Neural crest cell (in vitro differentiated cells): ENCODE measurements at places on chromosomes 3 and 15. TPM values are rescaled to one million over a fixed set of nuclear protein-coding genes. Genes with fewer than 3 reads are reported as not detected.

DNA sequence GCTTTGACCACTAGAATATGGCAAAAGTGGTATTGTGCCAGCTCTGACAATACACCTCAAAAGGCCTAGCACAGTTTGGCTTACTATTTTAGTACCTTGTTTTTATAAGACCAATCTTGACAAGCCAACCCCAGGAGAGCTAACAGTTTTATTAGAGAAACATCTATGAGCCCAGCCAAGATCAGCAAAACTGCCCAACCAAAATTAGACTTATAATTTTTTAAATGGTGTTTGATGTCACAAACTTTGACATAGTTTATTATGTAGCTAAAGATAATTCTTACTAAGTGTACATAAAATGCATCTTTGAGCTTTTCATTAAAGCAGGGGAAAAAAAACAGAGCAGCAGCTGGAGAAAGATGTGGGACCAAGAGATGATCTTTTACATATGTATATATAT is 537.5 kb downstream of the ZPLD1 start:
- H3K4me3 ChIP-seq: no peak overlapping the region
- H3K27ac ChIP-seq: no peak overlapping the region
- no peaks in the 10 kb centered on the region for H3K4me1 ChIP-seq
- no peak for DNase-seq

DNA sequence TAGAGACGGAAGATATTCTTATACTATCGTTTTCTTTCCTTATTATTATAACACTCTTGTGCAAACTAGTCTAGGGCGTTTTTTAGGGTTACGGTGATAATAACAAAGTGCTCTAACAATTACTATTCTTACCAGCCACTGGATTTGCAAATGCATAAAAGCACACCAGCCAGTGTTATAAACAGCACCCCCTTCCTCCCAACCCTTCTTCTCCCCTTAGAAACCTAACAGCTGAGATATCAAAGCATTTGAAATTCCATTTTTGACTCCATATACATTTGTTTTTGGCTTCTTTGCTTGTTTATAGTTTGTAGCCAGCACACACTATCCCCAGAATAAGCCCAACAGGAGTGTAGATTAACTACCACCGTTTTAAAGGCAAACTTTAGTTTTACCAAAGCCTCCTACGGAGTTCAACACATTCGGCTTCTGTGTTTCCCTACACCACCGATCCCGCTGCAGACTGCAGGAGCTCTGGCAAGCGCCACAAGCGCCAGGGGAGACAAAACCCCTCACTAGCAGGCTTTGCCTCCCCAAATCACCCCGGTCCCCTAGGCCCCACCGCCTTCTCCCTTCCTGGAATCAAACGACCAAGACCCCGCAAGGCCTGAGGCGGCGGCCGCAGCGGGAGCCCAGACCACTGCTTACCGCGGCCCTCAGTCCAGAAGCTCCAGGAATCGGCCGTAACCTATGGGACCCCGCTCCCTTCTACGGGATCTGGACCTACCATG is 461 bp downstream of the COPB2 start:
- DNase-seq: no peak
- H3K36me3 ChIP-seq: no peaks in the 10 kb centered on the region
- peaks cover 47% of the 10 kb centered on the region for H3K4me1 ChIP-seq
- peak overlapping the region; percentile 98 for H3K4me3 ChIP-seq
- no peaks in the 10 kb centered on the region for H3K27me3 ChIP-seq

Gene TIGIT
- total RNA-seq: not detected in 2 replicates

DNA sequence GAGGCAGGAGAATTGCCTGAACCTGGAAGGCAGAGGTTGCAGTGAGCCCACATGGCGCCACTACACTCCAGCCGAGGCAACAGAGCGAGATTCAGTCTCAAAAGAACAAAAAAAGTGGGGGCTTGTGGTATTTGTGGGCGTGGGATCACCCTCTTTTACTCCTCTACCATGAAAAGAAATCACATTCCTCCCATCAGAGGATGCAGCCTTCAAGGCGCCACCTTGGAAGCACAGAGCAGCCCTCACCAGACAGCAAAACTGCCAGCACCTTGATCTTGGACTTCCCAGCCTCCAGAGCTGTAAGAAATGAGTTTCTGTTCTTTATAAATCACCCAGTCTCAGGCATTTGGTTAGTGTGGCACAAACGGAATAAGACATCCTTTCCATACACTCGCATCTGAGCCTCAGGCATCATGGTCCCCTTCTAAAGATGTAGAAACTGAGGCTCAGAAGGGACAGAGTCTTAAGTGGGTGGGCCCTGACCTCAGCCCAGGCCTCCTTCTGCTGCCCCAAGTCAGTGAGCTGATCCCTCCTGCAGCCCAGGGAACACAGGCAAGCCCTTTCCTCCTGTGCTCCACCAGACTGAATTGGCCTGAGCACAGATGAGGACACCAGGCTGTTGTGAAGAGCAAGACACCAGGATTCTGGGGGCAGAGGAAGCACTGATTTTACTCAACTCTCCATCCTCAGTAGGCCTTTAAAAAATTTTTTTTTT is 201.7 kb upstream of the LINGO1 start:
- DNase-seq: no peak
- peaks cover 25% of the 10 kb centered on the region for H3K4me1 ChIP-seq
- no peak overlapping the region for H3K4me3 ChIP-seq
- no peaks in the 10 kb centered on the region for H3K27me3 ChIP-seq

GRCh38 chr3:191641789-191642188 is 180.8 kb downstream of the PYDC2 start:
- no peak for DNase-seq
- no peaks in the 10 kb centered on the region for H3K36me3 ChIP-seq
- no peaks in the 10 kb centered on the region for H3K27me3 ChIP-seq
- no peaks in the 10 kb centered on the region for H3K4me1 ChIP-seq
- no peak overlapping the region for H3K4me3 ChIP-seq
- no peak overlapping the region for H3K27ac ChIP-seq

Gene PPIP5K1
- total RNA-seq: 33.1 and 37.9 TPM in 2 replicates

Gene ATP13A5
- total RNA-seq: not detected in 2 replicates

Gene DISP2
- 2.0 and 3.1 TPM in 2 replicates for total RNA-seq

GRCh38 chr3:72463083-72463482 is 385.2 kb downstream of the SHQ1 start:
- no peak overlapping the region for H3K4me3 ChIP-seq
- no peak for DNase-seq
- no peak overlapping the region for H3K27ac ChIP-seq
- peaks cover 23% of the 10 kb centered on the region for H3K27me3 ChIP-seq

Gene ISLR2
- 9.6 and 10.9 TPM in 2 replicates for total RNA-seq

DNA sequence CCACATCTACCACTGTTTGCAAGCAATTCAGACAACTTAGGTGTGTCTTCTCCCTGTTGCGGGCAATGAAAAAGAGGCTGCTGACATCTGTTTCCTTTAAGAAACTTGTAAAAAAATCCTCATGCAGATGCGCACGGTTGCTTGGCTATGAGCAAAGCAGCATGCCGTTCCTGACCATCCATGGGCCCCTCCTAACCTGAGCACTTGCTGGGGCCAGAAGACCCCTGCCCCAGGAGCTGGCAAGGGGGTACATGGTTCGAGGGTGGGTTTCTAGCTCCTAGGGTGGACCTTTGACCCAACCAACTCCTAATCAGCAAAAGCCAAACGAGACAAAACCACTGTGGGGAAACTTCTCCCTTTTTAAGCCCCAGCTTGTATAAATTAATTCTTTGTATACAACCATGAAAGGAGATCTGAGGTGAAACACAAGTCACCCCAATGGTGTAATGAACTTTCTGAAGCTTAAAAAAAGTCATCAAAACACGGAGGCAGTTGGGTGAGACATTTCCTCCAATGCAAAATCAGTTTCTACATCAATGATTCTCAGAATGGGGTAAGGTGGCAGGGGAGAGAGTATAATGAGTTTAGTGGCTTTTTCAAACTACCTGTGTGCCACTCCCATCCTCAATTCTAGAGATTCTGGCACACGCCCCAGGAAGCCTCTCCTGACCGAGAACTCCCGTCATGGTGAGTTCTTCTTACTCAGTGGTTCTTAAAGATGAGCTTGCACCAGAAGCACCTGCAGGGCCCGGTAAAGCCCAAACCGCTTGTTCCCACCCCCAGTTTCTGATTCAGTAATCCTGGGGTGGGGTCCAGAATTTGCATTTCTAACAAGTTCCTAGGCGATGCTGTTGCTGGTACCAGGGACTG is 44.1 kb downstream of the CPN2 start:
- H3K27me3 ChIP-seq: peaks cover 66% of the 10 kb centered on the region
- no peaks in the 10 kb centered on the region for H3K36me3 ChIP-seq
- no peak overlapping the region for H3K27ac ChIP-seq
- no peak for DNase-seq

DNA sequence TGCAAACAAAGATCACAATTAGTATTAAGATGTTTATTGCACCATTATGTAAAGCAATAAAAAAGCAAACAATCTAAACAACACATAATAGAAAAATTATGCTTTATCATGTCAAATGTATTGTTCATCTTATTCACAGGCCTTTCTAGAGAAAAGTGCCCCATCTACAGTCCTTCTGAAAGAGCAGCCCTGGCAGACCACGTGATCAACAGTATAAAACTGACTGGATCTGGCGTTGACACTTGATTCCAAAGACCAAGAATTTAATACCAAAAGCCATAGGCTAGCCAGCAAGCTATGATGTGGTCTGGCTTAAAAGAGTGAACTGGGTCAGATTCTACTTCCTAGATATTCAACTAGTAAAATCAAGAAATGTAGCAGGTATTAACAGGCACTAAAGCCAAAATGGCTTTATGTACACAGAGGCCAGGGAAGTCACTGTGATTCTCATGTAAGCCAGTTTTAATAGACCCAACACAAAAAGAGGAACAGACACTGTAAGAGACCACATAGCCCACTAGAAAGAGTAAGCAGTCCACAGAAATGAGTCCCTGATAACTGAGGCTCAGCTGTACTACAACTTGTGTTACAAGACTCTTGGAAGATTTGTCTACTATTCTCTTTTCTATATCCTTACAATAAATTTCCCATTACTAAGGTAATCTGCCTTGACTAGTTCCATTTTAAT is 32.5 kb downstream of the DMXL2 start:
- H3K36me3 ChIP-seq: peaks cover 57% of the 10 kb centered on the region
- H3K27ac ChIP-seq: no peak overlapping the region
- no peak for DNase-seq
- no peak overlapping the region for H3K4me3 ChIP-seq
- no peaks in the 10 kb centered on the region for H3K27me3 ChIP-seq

DNA sequence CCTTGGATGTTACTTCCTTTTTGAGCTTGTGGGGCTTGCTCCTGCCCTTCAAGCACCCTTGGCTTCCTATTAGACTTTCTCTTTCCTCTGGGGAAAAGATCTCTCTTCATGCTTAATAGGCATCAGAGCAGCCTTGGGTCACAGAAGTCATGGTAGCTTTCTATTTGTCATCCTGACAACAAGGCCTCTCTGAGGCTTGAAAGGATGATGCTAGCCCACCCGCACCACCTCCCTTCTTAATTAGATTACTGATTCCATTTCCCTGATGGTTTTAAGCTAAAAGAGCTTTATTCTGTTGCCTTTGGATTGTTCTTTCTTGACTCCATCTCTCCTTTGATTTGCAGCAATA is 435.5 kb upstream of the TPM1 start:
- no peaks in the 10 kb centered on the region for H3K27me3 ChIP-seq
- no peaks in the 10 kb centered on the region for H3K36me3 ChIP-seq
- H3K4me3 ChIP-seq: no peak overlapping the region
- no peak for DNase-seq

DNA sequence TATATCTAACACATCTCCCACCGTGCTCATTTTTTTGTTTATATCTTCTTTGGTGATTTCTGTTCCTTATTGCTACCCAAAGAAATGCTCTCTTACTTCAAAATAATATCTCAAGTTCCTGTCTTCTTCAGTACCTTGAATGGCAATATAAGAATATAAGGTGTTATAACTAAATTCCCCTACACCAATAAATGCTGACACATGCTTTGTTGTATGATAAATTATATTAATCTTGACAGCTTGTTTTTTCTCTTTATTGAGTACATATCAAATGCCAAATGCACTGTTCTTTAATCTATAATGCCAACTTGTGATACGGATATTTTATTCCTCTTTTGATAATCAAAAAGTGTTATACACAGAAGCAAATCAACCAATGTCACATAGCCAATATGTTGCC is 540.3 kb downstream of the PYDC2 start:
- no peak overlapping the region for H3K4me3 ChIP-seq
- H3K4me1 ChIP-seq: peaks cover 4% of the 10 kb centered on the region
- H3K27me3 ChIP-seq: no peaks in the 10 kb centered on the region
- DNase-seq: no peak

Gene CLDN18
- total RNA-seq: not detected in 2 replicates

GRCh38 chr15:70443486-70444273 is 319.7 kb downstream of the UACA start:
- no peak overlapping the region for H3K4me3 ChIP-seq
- H3K4me1 ChIP-seq: no peaks in the 10 kb centered on the region
- H3K27me3 ChIP-seq: peaks cover 21% of the 10 kb centered on the region

Gene RBP2
- total RNA-seq: not detected in 2 replicates

Gene CIDEC
- not detected in 2 replicates for total RNA-seq

Gene SAMD7
- total RNA-seq: not detected in 2 replicates

DNA sequence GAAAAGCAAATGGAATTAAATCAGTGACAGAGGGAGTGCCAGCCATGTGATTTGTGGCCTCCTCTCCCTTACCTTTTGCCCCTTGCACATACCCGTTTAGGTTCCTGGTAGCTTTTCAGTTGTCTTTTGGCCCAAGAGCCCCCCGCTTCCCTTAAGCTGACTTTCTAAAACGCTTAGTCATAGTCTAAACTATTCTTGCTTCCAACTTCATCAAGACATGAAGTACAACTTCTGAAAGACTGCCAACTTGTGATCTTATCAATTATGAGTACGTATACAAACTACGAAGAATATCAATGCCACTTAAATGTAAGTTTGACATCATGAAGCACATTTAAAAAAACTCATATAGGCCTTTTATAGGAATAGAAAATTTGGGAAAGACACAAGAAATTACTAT is 61.9 kb downstream of the EIF3J start:
- DNase-seq: no peak
- H3K4me1 ChIP-seq: no peaks in the 10 kb centered on the region
- no peak overlapping the region for H3K4me3 ChIP-seq
- H3K27me3 ChIP-seq: no peaks in the 10 kb centered on the region
- peaks cover 14% of the 10 kb centered on the region for H3K36me3 ChIP-seq

Gene CHRD
- 3.2 and 4.0 TPM in 2 replicates for total RNA-seq

- H3K36me3 ChIP-seq: peaks cover 8% of the 10 kb centered on the region
- H3K4me3 ChIP-seq: no peak overlapping the region
These were observed 928.7 kb downstream of the DIPK2A start for GRCh38 chr3:144900366-144900765.

- DNase-seq: no peak
- H3K27ac ChIP-seq: no peak overlapping the region
- H3K27me3 ChIP-seq: no peaks in the 10 kb centered on the region
- H3K4me1 ChIP-seq: peaks cover 21% of the 10 kb centered on the region
- no peaks in the 10 kb centered on the region for H3K36me3 ChIP-seq
These were observed 4.0 kb downstream of the CCDC9B start for GRCh38 chr15:40336744-40337122.

DNA sequence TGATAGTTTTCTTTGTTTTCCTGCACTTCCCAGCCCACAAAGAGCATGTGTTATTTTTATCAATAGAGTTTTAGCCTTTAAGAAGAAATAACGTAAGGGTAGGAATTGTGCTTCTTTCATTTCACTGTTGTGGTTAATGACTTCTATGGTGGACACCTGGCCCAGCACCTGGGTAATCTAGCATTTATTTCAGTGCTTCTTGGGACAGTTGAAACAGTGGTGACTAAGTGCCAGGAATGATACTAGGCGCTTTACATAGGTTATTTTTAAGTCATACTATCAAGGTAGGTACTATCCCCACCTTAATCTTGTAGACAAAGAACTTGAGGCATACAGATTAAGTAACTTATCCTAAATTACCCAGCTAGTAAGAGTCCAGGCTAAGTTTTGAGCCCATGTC is 243.8 kb downstream of the SOX2 start:
- DNase-seq: no peak
- H3K27me3 ChIP-seq: no peaks in the 10 kb centered on the region
- no peak overlapping the region for H3K4me3 ChIP-seq
- no peak overlapping the region for H3K27ac ChIP-seq
- H3K36me3 ChIP-seq: no peaks in the 10 kb centered on the region
